Hypothalamus (tissue), 51 donors: ENCODE measurements at places on chromosomes 5 and 9.

- no peak for DNase-seq
These were observed 182.5 kb upstream of the CDH12 start for GRCh38 chr5:23035555-23036090.

DNA sequence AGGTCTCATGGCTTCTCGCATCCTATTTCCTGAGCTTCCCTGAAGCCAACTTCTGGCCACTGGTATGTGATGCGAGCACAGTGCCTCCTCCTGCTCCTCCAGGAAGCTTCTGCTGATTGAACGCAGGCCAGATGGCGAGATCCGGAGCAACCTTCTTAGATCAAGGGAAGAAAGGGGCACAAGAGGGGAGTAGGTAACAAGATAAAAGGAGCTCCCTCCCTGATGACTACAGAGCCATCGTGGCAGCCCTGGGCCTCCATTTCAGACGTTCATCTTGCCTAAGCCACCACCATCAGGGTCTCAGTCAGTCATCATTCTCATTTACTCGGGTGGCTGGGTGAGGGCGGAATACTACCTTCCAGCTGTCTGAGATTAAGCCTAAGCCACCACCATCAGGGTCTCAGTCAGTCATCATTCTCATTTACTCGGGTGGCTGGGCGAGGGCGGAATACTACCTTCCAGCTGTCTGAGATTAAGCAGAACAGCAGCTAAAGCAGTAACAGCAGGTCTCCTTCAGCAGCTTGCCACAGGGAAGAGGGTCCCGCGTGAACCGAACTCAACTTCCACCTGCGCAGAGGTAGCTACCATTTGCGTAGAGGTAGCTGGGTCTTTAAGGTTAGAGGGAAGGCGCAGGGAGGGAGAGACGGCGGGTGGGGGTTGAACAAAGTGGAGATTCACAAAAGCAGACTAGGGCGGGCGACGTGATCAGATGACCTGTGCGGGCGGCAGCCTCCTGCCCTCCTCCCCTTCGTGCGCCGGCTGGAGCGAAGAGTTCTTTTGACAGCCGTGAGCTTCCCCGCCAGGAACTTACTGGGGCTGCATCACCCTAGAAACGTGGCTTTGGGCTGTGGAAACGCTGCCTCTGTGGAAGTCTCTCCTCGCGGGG is 27.9 kb upstream of the MGAT1 start:
- peak; percentile 78 for DNase-seq

- no peak for DNase-seq
These were observed 41.7 kb downstream of the ADAMTS16 start for GRCh38 chr5:5181650-5182324.

DNA sequence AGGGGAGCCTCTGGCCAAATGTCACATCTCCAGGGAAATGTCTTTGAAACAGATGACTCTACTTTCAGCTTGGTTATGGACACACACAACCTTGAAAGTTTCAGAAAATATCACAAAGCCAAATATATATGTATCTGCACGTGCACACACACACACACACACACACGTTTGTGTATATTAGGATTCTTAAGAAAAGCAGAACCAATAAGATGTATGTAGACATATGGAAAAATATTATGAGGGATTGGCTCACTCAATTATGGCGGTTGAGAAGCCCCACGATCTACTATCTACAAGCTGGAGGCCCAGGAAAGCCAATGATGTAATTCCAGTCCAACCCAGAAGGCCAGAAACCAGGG is 194.9 kb downstream of the PALM2AKAP2 start:
- no peak for DNase-seq

DNA sequence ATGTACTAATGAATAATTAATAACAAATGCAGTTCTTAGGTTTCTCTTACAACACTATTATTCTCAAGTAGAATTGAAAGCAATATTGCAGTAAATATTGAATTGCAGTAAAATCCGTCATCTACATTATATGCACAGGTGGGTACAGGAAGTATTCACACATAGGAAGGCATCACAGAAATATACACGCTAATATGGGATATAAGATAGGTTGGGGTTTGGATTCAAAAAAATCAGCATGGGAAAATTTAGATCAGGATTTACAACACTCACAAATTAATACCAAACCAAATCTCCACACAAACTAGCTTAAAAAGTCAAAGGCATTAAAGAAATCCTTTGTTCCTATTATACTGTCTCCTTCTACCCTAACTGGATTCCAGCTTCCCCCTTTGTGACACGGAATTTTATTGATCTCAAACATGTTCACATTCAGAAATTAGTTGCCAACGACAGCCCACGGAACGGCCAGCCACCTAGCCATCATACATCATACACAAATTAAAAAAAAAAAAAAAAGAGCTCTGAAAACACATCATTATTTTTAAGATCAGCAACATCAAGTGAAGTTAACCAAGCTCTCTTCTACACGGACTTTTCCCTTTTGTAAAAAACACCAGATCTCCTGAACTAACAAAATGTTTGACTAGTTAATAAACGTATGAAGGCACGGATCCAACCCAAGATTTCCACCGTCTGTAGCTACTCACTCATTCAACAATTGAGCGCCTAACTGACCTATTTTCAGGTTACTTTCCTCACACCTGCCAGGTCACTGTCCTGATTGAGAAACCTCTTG is 2.2 kb downstream of the NR6A1 start:
- DNase-seq: no peak

DNA sequence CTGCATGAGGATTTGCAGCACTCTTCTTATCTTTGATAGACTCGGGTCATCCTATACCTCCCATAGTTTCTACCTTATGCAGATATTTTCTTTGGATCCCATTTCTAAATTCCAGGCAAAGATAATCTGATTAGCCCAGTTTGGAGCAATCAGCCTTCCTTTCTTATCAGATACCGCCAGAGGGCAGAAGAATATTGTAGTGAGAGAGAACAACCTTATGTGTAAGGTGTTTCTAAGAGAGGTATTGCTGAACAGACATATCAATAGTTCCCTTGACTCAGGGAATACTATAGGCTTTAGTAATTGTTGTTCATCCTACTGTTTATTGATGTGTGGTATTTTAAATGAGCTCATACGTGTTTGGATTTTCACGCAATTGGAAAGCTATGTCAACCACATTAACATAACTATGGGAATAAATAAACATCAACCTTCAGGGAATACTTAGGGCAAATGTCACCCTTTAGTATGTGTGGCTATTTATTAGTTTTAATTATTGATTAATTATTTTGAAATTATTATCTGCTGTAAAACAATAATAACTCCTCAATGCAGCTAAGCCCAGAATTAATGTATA is 1435.2 kb upstream of the CDH9 start:
- no peak for DNase-seq

DNA sequence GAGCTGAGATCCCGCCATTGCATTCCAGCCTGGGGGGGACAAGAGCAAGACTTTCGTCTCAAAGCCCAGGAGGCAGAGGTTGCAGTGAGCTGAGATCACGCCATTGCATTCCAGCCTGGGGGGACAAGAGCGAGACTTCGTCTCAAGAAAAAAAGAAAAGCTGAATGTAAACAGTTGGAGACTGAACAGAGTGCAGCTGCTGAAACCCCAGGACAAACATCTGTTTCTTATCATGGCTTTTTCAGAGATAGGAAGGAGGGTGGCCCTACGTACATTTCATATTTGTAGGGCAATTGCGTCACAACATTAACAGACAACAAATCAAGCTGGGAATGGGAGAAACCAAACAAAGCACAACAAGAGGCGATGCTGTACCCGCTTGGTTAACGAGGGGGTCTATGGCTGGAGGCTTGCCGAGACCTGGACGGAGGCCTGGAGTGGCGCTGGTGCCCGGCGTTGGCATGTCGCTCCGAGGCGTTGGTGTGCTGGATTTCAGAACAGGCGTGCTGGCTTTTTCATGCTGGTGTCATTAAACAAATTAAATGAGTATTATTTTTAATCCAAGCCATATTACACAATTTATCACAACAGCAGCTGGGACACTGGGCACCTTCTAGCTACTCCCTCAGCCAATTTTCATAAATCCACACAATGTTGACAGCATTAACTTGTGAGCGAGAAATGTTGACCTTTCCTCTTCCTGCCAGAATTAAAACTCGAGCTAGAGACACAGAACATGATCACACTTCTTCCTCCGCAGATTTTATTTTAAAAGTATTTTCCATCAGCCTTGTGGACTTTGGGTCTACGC is 76.1 kb downstream of the TLE1 start:
- DNase-seq: peak; percentile 3

- DNase-seq: no peak
These were observed 64.9 kb downstream of the CDC42SE2 start for GRCh38 chr5:131328536-131329285.

DNA sequence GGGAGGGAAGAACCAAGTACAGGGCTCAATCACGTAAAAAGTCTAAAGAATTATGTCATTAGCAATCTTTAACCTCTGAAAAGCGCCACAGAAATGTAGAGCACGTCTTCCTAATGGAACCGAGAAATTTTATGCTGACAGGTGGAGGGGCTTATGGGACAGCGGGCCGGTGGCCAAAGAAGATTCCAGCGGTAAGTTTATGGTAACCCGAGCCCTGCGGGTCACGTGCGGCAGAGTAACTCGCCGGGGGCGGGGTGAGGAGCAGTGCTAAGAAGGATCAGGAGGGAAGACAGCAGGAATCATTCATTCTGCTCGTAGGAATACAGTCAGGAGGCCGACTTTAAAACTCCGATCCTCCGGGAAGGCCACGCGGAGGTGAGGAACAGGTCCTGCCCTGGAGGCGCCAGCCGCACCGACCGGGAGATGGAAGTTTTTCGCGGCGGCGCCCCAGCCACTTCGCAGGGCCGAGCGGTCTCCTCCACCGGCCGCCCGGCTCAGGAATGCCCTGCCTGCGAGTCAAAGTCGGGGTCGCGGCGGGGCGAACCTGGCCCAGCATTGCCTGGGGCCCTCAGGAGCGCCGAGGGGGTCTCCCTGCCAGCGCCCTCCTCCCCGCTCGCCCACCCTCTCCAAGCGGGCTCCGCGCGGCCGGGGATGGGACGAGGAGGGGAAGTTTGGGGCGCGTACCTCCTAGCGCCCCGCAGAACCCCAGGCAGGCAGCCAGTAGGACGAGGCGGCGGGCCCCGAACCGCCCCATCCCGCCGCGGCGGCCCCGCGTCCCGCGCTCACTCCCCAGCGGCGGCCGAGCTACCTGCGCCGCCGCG is 101.8 kb downstream of the ESM1 start:
- no peak for DNase-seq

- DNase-seq: no peak
These were observed 17.6 kb downstream of the SPZ1 start for GRCh38 chr5:80337379-80337778.

DNA sequence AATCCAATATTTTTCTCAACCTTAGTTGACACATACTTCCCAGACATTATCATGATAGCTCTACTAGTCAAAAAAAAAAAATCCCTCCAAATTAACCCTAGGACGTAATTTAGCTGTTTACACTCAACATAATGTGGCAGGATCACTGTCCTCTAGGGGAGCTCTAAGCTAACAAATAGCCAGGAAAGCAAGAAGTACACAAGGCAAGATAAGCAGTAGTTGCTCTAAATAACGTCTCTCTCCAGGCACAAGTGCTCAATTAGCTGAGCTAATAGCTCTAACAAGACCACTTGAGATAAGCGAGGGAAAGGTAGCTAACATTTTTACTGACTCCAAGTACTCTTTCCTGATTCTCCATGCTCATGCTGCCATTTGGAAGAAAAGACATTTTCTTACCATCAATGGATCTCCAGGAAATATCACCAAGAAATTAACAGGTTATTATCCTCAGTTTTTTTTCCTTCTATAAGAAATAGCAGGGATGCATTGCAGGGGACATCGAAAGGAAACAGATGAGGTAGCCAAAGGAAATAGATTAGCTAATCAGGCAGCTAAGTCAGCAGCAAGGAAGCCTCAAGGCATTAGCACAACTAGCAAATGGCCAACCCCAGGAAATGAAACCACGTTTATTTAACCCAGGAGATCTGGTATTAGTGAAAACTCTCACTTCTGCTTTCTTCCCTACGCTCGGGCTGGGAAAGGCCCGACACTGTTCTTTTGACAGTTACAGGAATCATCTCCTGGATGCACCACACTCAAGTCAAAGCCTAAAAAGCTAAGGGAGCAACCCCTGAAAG is 614.1 kb downstream of the PTPRD start:
- DNase-seq: no peak

- DNase-seq: no peak
These were observed 258.7 kb downstream of the IRX1 start for GRCh38 chr5:3854188-3854821.

GRCh38 chr9:83334320-83334719 is 203.9 kb downstream of the FRMD3 start:
- peak; percentile 8 for DNase-seq

DNA sequence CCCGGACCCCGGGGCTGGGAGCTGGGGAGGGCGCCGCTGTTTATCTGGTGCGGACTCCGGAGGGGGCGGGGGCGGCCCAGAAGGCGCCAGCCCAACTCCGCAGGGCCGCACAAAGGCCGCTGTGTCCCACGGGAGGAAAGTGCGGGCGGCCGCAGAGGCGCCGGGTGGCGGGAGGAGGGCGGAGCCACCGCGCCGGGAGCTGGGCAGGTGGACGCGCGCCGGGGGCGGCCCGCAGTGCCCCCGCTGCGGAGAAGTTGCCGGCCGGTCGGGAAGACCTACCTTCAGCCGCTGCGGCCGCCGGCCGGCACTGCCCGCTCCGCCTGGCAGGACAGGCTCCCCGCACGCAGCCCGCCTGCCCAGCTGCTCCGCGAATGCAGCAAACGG is 43.6 kb downstream of the NACC2 start:
- DNase-seq: peak; percentile 69

GRCh38 chr5:136236479-136237083 is 43.6 kb upstream of the SMIM32 start:
- DNase-seq: no peak

DNA sequence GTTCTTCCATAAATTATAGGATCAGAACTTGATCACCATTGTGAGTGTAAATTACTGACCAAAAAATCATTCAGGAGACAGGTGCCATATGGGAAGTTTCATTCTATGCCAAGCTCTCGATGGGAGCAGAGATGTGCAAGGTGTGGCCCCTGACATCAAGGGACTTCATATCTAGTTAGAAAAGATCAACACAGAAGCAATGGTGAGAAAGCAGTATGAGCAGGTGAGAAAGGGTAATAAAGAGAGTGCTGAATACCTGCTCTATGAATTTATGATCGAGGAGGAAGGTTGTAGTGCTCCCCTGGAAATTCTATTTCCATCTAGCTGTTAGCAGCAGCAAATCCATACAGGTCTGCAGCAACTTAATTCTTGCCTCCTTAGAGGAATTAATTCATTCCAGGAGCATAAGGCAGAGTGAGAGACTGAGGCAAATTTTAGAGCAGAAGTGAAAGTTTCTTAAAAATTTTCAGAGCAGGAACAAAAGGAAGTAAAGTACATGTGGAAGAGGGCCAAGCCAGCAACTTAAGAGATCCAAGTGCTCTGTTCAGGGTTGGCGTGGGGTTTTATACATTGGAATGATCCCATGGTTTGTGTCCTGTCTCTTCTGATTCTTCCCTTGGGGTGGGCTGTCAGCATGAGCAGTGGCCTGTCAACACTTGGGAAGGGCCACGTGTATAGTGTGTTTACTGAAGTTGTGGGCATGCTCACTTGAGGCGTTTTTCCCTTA is 181.8 kb downstream of the SAXO1 start:
- no peak for DNase-seq

DNA sequence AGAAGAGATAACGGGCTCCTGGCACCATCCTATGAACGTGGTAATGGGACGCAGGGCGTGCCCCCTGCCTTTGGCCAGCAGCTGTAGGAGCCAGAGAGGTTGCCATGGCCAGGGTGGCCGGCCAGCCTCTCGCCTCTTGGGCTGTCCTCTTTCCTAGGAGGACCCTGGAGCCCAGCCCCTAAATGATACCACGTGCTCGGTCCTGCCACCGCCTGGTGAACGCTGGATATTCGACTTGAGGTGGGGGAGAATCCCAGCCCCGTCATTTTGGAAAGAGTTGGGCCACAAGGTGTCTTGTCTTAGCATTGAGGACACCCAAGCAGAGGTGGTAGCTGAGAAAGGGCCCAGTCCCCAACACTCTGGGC is 391 bp upstream of the NRG2 start:
- no peak for DNase-seq

GRCh38 chr9:21919377-21920362 is 74.5 kb downstream of the CDKN2A start:
- DNase-seq: no peak
